ENCODE measurements at places on chromosomes 6 and 20.

GRCh38 chr6:13586603-13587542 lies 12.5 kb downstream of the SIRT5 start:
- DNase-seq: no peak

DNA sequence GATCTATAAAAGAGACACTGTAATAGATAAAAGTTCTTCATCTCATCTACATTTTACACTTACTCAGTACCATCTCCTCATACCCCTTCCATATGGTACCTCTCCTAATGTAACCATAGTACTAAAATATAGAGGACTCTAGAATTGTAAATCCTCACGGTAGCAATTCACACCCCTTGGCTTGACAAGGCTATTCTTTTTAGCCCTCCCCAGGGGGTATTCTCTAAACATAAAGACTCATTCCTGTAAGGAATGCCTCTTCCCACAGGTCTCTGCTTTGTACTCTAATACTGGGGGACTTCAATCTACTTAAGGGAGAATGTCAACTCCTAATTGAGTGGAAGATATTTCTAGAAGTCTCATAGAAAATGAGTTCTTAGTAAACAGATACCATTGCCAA lies 85.9 kb downstream of the VIP start:
- no peak for DNase-seq

DNA sequence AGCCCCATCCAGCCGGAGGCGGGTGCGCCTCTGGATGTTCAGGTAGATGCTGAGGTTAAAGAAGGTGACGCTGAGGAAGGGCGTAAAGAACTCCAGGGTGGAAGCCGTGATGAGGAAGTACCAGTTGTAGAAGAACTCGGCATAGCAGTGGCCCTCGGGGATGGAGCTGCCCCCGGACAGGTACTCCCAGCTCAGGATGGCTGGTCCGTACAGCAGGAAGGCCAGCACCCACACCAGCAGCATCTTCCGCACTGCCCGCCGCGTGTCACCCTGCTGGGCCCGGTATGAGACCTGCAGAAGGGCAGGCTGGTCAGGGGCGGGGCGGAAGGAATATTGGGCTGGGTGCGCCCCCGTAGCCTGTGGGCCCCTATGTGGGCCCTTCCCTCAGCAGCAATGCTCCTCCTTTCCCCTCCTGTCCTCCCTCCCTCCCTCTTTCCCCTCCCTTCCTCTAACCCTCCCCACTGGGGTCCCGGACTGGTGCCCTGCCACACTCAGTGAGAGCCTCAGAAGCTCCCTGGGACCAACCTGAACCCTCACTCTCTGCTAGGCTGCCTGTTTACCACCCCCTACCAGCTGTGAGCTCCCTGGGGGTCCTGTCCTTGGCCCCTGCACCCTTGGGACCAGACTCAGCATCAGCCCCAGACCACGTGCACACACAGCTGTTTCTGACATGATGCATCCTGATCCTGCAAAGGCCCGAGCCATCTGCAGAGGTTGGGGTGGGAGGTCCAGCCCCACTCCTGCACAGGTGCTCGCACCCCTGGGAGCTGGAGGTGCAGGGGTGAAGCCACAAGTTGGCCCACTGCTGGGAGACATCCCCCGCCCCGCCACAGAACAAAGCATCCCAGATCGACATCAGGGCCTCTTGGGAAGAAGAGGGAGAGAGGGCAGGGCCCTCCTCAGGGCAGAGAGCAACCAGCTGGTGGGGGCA lies 3.2 kb downstream of the HRH3 start:
- DNase-seq: no peak

DNA sequence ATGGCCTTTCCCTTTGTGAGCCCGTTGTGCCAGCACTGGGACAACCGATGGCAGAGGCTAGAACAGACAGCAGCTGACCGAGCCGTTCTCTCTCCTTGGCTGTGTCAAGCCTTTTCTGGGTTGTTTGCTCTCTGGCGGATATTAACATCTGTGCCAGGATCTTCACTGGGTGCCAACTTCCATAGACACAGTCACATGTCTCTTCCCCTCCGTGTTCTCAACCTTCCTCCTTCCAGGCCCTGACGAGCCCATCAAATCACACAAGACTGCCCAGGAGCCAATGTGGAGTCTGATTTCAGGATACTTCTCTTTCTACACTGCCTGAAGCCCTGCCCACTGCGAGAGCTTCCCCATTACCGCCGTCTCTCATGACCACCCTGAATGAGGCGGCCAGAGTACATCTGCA lies 111.0 kb upstream of the RALGAPA2 start:
- no peak for DNase-seq

- DNase-seq: no peak
These were observed 211.5 kb upstream of the FOXA2 start for GRCh38 chr20:22795871-22796270.

DNA sequence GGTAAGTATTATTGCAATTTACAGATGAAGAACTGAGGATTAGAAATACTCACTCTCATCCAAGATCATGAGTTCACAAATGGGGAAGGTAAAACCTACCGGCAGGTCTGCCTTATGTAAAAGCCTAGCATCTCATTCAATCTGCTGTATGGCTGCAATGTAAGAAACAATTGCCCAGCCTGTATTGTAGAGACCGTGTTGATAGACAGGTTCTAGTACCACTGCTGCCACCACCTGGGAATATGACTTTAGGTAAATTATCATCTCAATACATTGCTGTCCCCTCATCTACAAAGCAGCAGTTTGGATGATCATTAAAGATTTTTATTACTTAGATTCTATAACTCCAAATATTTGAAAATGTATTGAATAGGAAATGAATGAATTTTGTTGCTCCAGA lies 23.3 kb upstream of the ARHGAP18 start:
- no peak for DNase-seq

GRCh38 chr20:34708621-34709043 lies 4.5 kb downstream of the TP53INP2 start:
- DNase-seq: peak; percentile 41

GRCh38 chr6:68633972-68634725 lies 933 bp upstream of the ADGRB3 start:
- no peak for DNase-seq

DNA sequence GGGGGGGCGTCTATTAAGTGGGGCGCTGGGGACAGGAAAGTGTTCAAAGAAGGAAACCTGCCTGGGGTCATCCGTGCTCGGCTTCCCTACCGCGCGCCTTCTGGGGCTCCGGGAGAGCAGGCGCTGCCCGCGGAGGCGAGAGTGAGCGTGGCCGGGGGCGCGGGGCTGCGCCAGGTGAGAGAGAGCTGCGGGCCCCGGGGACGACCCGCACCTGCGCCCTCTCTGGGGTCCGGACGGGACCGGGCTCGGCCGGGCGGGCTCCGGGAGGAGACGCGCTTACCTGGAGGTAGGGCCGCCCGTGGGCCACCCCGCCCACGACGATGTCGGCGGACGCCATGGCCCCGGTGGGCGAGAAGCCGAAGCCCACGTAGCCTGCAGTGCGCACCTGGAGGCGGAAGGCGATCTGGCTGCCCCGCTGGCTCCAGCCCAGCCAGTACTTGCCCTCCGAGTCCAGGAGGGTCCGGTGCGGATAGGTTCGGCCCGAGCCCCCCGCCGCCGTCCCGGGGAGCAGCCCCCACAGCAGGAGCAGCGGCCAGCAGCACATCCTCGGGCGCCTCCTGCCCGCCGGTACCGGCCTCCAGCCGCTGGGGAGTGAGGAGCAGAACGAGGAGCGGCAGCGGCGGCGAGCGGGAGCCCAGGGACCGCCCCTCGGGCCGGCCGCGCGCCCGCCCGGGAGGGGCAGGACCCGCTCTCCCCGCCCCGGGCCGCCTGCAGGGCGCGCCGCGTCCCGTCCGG lies at the start of gene MOXD1:
Gene MOXD1 (minus strand): TSS at position 593 of the 735 bp plus-strand sequence. CDS start 49 bp downstream, at position 544.
- no peak for DNase-seq

DNA sequence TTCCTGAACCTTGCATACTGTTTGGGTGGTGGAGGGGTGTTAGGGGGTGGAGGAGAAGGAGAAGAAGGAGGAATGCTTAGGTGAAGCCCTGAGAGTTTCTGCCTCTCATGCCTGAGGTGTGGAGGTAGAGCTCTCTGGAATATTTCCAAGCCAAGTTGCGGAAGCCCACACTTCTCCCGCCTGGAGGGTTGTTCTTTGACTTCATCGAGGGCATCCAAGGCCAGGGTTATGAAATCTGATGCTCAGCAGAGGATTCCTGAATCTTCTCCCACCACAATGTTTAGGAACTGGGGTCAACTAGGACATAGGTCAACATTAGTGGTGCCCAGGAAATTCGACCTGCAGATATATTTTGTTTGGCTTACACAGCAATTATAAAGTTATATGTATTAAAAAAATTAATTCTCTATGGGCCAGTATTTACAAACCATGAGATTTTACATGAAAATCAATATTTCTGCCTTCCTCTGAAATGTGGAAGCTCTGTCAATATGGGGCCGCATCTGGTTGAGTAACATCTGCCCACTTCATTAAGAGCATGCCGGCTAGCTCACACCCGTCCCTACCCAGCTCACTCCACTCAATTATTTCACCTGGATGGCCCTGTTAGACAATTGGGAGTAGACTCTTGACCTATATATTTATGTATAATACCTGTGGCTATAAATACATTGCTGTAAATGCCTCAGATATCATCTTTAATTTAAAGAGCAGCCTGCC lies 257.1 kb upstream of the ZFP64 start:
- DNase-seq: no peak

- no peak for DNase-seq
These were observed 113.2 kb downstream of the CEBPB start for GRCh38 chr20:50303573-50304500.

GRCh38 chr20:61303675-61304074 lies 51.6 kb downstream of the CDH4 start:
- DNase-seq: no peak

DNA sequence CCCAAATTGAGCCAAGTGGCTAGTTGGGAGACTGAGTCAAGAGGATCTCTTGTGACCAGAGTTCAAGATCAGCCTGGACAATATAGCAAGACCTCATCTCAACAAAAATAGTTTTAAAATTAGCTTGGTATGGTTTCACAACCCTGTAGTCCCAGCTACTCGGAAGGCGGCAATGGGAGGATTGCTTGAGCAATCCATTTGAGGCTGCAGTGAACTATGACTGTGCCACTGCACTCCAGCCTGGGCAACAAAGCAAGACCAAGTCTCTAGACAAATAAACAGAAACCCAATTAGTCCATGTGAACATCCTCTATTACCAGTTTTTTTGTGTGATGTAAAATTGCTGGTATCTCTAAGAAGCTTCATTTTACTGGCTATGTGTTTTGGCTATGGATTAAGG lies 106.2 kb downstream of the TULP4 start:
- DNase-seq: no peak

DNA sequence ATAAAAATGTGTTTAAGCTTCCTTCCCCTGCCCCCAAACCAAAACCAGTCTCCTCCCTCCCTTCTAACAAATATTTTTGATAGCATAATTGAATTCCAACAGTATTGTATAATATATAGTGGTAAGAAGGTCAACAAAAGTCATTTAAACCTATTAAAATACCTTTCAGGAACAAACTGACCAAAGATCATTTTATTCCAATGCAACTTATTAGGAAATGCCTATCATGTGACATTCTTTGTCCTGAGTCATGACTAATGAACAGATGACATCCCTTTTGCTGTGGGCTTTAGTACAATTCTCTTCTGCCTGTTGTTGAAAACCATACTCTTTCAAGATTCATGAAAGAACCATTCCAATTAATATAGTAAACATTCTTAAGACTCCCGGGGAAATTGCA lies 51.5 kb upstream of the TRAF3IP2 start:
- DNase-seq: no peak

- no peak for DNase-seq
These were observed 157.9 kb downstream of the CD83 start for GRCh38 chr6:14275493-14275851.

- no peak for DNase-seq
These were observed 29.2 kb downstream of the OSBPL2 start for GRCh38 chr20:62267543-62267942.

DNA sequence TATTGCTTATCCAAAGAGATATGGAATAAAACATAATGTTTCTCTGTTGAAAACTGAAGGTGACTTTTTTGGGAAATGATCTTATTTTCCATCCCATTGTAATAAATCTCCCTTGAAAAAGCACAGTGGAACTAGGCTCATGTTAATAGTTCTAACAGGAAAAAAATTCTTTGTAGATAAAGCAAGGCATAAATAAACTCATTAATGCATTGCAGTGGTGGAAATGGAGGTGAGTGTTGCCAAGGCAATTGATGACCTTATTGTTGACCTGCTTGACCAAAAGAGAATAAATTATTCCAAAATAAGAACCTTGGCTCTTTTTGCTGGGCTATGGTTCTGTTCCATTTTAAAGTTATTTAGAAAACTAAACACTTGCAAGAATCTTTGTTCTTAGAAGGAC lies 55.2 kb downstream of the TRMT11 start:
- DNase-seq: no peak

- no peak for DNase-seq
These were observed 57.2 kb downstream of the SHLD1 start for GRCh38 chr20:5807431-5807830.

DNA sequence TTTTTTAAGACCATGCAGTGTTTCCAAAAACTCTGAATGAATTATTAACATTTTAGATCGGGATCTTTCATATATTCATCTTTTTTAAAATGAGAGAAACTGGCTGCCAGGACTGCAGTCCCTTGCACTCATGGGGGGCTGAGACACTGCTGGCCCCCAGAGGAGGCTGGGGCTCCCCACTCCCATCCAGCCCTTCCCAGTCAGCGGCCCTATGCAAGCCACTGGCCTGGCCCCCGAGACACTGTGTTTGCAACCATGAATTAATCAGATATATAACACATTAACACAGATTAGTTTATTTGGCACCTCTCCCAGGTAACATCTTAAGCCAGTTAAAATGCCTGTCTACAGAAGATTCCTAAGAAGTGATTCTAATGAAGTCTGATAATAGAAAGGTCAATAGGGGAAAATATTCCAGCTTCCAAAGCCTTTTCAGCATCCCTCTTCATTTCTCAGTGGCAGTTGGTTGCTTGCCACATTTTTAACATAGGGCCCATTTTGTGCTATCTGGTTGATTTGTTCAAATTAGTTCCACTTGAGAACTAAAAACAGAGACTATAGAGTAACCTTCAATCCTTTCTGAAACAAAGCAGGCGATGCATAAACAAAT lies 184.4 kb upstream of the FBXL4 start:
- DNase-seq: no peak

- no peak for DNase-seq
These were observed 1.1 kb downstream of the FANCE start for GRCh38 chr6:35453236-35453635.

- DNase-seq: no peak
These were observed 111.2 kb upstream of the PTPN1 start for GRCh38 chr20:50398821-50399554.

GRCh38 chr20:44714701-44715498 lies at the start of gene CCN5:
Gene CCN5, plus strand, starts transcription at chr20:44715369. Its CDS starts 22 bp downstream, at chr20:44715391.
- DNase-seq: no peak

- DNase-seq: no peak
These were observed 40.4 kb upstream of the PIM1 start for GRCh38 chr6:37129566-37129965.

Data from stimulated activated CD4-positive, alpha-beta T cell treated with anti-CD3 and anti-CD28 coated beads, Interleukin-2, amount 100 ng/mL, for 48 hours (primary cell).